Activated T-cell treated with anti-CD3 and anti-CD28 coated beads for 48 hours (primary cell): ENCODE measurements at places on chromosomes 16 and 17.

DNA sequence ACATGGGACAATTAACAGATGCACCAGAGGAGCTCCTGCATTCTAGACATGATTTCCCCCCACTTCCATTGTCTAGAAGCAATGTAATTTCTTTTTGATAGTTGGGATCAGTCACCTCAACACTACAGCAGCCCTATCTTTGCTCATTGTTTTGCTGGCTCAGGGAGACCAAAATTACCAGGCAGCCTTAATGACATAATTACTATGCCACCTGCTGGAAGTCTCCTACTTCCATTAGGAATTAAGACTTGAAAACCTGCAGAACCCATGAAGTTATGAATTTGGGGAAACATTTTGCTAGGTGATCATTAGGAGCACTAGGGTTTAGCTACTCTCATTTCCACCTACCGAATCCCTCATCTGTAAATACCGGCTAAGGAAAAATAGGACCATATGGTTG lies 312.0 kb upstream of the CA10 start:
- no peak for DNase-seq

DNA sequence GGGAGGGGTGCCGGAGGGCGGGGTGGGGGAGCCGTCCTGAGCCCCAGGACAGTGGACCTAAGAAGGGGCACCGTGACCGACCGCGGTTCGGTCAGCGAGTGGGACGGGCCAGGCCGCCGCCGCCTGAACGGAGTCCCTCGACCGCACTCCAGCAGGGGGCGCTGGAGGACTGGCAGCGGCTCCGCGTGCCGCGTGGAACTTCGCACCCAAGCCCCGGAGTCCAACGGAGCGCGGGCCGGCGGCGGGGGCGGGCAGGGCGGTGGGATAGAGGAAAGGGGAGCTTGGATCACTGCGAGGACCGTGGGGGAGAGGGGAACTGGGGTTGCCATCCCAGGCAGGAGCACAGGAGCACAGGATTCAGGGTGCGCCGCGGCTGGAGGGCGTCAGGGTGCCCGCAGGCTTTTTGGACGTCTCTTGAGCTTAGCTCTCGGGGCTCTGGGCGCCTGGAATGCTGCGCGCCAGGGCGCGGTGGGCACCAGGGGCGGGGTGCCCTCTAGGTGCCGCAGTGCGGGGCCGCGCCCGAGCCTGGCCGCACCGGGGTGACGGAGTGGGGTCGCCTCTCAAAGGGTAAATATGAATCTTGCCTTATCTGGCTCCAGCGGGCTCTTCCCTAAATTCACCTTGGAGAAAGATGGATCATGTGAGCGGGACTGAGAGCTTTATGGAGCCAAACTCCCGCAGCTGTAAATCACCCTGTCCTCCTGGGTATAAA lies 379 bp upstream of the OTOP2 start:
- DNase-seq: peak; percentile 76

DNA sequence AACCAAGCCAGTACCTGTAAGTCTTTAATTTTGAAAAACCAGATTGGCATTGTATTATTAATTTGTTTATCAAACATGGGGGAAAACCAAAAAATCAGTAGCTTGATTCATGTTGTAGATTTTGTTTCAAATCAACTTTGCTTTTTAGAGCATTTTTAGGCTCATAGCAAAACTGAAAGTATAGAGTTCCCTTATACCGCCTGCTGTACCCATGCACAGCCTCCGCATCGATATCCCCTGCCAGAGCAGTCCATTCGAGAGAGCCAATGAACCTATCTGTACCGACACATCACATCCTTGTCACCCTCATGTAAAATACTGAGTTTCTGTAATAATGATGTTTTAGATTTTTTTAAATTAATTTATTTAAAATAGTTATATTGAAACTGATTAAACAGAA lies 16.2 kb upstream of the MRC2 start:
- DNase-seq: no peak

GRCh38 chr16:18937390-18937789 lies 11.2 kb upstream of the SMG1 start:
- no peak for DNase-seq

GRCh38 chr17:37643118-37643766 lies at the start of gene DDX52:
Gene DDX52, minus strand, starts transcription at chr17:37643446. Its CDS starts 26 bp downstream, at chr17:37643420.
- peak; percentile 80 for DNase-seq

- DNase-seq: no peak
These were observed 405.6 kb downstream of the PMP22 start for GRCh38 chr17:14859542-14859941.

- DNase-seq: no peak
These were observed 57.4 kb upstream of the GRIN2A start for GRCh38 chr16:10239640-10240039.

- no peak for DNase-seq
These were observed 2.8 kb upstream of the STAT5A start for GRCh38 chr17:42285346-42286050.
